ENCODE measurements at places on chromosomes 11 and 22. TPM values are rescaled to one million over a fixed set of nuclear protein-coding genes. Genes with fewer than 3 reads are reported as not detected.

MS4A12 gene
- total RNA-seq: not detected

OR10D3 gene
- not detected for total RNA-seq

DNA sequence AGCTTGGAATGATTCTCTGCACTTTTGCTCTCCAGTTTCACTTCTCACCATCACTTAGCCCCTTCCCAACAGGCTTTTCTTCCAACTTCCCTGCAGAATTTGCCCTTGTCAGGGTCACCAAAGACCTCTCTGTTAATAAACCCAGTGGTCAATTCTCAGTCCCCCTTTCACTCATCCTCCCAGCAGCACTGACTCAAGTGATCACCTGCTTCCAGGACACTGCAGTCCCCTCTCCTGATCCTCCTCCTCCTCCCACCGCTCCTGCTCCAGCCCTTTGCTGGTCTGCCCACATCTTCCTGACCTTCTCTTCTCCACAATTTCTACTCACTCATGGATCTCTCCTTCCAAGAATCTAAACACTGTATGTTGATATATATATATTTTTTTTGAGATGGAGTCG is 57.9 kb downstream of the SHISAL1 start:
- no peak overlapping the region for H3K4me3 ChIP-seq
- peaks cover 16% of the 10 kb centered on the region for H3K36me3 ChIP-seq
- peaks cover 12% of the 10 kb centered on the region for H3K4me1 ChIP-seq
- no peak overlapping the region for H3K27ac ChIP-seq

- no peaks in the 10 kb centered on the region for H3K4me1 ChIP-seq
- no peak for DNase-seq
- peaks cover 12% of the 10 kb centered on the region for H3K36me3 ChIP-seq
- H3K27ac ChIP-seq: no peak overlapping the region
- no peak overlapping the region for H3K4me3 ChIP-seq
- peaks cover 68% of the 10 kb centered on the region for H3K27me3 ChIP-seq
These were observed 77.1 kb upstream of the GNAZ start for GRCh38 chr22:22993184-22993583.

- peaks cover 2% of the 10 kb centered on the region for H3K36me3 ChIP-seq
- H3K27me3 ChIP-seq: peaks cover 18% of the 10 kb centered on the region
- H3K27ac ChIP-seq: no peak overlapping the region
- DNase-seq: no peak
These were observed 6.9 kb downstream of the SLC16A8 start for GRCh38 chr22:38077096-38077495.

Data from WTC11 (cell line).